ENCODE measurements at places on chromosomes 4 and X.
A peak's percentile ranks its signal among the peaks of the same experiment; 100 is the strongest.

- DNase-seq: no peak
Measured at GRCh38 chr4:74322301-74322700, 14.0 kb downstream of the EPGN start.

DNA sequence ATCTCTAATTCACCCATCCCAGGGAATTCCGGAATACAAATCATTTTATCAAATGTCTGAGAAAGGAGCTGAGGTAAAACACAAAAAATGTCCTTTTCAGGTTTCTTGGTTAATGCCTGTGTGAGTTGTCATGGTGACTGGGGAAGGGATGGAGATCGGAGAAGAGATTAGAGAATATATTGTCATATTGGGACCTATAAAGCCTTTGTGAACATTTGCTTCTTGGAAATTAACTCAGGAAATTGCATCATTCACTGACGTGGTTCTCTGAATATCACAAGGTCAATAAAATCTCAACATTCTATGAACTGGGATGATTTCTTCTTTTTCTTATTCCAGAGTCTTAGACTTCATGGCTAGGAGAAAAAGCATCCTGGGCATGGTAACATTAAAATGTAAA, 174.8 kb upstream of the GLRA2 start:
- DNase-seq: no peak

DNA sequence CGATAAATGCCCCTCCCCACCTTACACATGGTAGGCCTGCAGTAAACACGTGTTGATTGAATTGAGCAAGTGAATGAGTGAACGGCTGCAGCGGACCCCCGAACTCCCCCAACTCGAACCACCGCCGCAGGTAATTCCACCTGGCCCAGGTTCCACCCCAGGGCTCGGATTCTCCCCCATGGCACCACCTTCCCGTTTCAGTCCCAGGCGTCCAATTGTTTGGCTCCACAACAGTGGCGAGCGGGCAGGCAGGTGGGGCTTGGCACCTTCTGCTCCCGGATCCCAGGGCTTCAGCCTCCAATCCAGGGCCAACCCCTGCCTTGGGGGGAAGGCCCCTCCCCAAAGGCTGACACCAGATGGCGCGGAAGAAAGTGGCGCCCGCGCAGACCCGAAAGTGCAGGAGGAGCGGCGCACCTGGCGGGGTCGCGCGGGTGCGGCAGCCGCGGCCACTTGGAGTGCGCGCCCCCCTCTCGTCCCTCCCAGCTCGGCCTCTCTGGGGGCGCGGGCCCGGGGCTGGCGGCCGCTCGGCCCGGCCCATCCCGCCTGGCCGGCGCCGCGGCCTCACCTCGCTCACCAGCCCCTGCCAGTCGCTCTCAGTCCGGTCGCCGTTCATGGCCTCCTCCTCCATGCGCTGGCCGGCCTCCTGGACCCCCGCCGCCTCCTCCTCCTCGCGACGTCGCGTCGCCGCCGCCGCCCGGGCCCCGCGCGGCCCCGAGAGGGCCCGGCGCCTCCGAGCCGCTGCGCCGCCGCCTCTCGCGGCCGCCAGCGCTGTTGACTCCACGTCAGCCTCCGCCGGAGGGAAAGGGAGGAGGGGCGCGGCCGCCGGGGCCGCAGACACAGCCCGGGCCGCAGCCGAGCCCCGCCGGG, at the start of gene CCDC149:
Gene CCDC149, minus strand, starts transcription at position 791 of the 867 bp plus-strand sequence. Its CDS starts 178 bp downstream, at position 613.
- peak; percentile 8 for DNase-seq

GRCh38 chrX:108833993-108834392, 97.6 kb upstream of the IRS4 start:
- no peak for DNase-seq

GRCh38 chr4:88969271-88969670, 87.7 kb downstream of the FAM13A start:
- no peak for DNase-seq

GRCh38 chrX:31021537-31021936, 50.3 kb downstream of the FTHL17 start:
- no peak for DNase-seq

GRCh38 chr4:7422151-7422897, 12.4 kb downstream of the PSAPL1 start:
- DNase-seq: no peak

GRCh38 chrX:15441464-15441863, 51.7 kb downstream of the PIR start:
- no peak for DNase-seq

DNA sequence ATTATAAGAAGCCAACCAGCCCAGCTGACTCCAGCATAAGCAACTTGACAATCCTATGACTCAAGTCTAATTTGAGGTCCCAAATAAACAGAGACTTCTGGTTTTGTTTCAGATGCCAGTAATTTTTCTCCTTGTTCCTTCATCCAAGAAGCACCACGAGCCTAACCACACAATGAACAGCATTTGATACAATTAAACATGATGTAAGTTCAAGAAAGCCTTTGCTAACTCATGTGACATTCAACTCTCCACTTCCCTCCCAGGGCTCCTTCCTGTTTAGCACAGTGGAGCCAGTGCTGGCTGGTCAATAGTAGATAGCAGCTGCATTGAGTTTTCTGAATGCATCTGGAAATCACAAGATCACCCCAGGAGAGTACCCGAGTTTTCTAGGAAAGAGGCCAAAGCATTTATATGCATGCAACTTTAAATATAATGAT, 206.3 kb downstream of the ARHGAP24 start:
- no peak for DNase-seq

- DNase-seq: no peak
Measured at GRCh38 chr4:174117445-174117844, 166.0 kb downstream of the FBXO8 start.

Data from activated naive CD8-positive, alpha-beta T cell treated with anti-CD3 and anti-CD28 coated beads for 36 hours (primary cell).